ENCODE measurements at places on chromosomes 11 and 22. TPM values are rescaled to one million over a fixed set of nuclear protein-coding genes. Genes with fewer than 3 reads are reported as not detected.

DNA sequence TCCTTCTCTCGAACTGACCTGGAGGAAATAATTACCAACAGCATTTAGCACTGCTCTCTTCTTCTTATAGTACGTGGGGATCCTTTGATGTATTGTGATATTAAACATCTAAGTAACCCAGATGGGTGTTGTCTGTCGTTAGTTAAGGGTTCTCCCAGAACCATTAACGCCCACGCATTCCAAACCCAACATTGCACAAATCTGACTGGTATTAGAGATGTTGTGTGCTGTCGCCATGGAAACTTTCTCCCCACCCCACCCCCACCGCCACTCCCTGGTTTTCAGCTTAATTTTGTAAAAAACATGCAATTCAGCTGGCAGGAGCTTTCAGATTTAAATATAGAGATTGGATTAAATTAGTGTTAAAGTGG, 1495.2 kb downstream of the TBC1D22A start:
- no peak for DNase-seq

DNA sequence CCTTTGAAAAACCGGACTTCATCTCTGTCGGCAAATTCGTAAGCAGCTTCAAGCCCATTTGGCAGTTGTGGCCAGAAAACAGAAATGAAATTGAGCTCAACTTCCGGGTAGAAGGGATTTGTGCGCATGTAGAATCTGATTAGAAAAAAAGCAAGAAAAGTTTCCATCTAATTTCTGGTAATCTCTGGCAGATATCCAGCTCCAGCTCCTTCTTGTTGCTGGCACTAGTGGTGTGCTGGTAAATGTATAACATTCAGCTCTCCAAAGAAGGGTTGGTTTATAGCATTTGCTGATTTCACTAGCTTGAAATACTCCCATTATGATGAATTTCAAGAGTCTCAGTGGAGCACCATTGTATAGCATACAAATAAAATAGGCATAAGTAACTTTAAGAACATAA, 5.4 kb downstream of the MMP1 start:
- no peak for DNase-seq

DNA sequence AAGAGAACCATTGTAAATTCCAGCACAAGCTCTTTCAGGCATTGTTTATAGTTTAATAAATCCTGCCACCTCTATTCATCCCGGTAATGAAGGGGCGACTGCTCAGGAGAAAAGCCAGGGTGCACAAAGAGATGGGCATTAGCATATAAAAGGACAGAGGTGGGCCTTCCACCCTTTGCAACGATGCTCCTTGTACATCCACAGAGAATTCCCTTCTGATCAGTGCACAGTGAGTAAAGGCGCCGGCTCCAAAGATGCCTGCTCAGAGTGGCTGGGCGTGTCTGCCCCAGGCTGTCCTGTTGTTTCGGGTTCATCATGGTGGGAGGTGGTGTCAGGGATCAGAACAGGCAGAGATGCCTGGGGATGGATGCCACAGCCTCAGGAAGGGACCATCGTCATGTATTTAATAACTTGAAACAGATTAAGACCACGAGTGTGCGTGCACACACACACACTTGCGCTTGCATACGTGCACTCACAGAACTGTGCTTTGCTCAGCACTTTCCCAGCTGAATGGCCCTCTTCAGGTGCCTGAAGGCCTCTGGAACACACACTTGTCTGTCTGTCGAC, 305.0 kb downstream of the TBC1D22A start:
- DNase-seq = no peak

DNA sequence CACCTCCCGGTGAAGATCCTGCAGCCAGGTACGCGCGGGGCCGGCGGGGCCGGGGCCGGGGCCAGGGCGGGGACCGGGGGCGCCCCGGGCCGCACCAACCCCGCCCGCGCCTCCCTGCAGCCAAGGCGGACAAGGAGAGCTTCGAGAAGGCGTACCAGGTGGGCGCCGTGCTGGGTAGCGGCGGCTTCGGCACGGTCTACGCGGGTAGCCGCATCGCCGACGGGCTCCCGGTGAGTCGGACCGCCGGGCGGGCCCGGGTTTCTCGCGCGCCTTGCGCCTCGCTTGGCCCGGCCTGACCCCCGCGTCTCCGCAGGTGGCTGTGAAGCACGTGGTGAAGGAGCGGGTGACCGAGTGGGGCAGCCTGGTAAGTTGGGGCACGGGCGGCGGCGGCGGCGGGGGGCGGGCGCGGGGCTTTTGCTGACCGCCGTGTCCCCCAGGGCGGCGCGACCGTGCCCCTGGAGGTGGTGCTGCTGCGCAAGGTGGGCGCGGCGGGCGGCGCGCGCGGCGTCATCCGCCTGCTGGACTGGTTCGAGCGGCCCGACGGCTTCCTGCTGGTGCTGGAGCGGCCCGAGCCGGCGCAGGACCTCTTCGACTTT, 531 bp downstream of the PIM3 start:
- no peak for DNase-seq

DNA sequence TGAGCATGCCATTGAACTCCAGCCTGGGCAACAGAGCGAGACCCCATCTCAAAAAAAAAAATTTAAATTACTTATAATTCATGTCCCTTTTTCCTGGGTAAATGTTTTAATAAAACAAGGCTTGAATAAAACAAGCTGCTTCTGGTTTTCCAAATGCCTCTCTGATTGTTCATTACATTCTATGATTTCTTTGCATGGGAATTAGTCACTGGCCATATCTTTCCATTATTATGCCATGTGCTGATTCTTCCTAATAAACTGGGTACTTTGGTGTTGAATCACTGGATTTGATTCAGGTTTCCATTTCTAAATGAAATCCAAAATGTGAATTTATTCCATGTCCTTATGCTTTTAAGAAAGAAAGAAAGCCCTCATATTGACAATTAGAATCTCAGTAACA, 42.6 kb downstream of the ZNF215 start:
- no peak for DNase-seq

DNA sequence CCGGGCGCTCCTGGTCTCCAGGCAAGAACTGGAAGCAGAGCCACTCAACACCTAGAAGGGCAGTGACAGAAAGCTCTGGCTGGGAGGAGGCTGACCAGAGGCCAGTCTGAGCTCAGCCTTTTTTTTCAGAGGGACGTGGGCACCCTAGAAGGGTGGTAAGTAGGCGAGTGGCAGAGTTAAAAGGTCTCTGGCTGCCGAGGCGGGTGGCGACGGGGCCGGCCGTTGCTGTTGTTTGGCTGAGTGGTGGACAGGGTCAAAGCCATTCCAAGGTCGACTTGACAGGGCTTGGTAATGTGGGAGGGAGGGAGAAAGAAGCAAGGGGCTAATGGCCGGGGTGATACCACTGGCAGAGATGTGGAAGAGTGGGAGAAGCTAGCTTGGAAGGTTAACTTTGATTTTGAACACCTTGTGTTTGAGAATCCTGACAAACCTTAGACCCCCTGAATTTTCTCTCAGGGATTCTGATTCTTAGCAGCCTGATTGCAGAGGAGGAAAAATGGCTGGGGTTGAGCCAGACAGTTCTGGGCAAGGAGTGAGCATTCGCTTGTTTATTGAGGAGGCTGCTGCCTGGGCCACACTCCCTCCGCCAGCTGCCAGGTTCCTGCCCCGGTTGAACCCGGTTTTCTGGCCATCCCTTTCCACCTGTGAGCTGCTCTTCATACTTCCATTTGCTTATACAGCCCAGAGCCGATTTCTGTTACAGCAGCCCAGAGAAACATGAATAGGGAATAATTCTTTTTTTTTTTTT, 868 bp upstream of the SYCE3 start:
- DNase-seq = no peak

DNA sequence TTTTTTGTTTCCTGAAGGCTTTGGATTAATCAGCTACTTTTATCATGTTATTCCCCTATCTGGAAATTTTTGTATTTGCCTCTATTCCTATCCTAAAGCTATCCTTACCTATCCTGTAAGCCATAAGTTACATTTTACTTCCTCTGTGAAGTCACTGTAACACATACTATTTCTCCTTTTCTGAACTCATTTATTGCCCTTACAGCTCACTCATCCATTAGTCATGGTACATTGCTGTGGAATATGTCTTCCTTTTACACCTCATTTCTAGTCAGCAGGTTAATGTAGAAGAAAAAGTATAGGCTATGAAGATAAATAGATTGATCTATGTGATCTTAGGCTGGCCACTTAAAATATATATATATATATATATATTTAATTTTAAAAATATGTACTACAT, 28.0 kb downstream of the SWAP70 start:
- no peak for DNase-seq

- no peak for DNase-seq
Observed at GRCh38 chr22:36358533-36359469, 29.0 kb downstream of the MYH9 start.

GRCh38 chr11:116276051-116277044, 496.4 kb downstream of the BUD13 start:
- DNase-seq = peak; percentile 69

DNA sequence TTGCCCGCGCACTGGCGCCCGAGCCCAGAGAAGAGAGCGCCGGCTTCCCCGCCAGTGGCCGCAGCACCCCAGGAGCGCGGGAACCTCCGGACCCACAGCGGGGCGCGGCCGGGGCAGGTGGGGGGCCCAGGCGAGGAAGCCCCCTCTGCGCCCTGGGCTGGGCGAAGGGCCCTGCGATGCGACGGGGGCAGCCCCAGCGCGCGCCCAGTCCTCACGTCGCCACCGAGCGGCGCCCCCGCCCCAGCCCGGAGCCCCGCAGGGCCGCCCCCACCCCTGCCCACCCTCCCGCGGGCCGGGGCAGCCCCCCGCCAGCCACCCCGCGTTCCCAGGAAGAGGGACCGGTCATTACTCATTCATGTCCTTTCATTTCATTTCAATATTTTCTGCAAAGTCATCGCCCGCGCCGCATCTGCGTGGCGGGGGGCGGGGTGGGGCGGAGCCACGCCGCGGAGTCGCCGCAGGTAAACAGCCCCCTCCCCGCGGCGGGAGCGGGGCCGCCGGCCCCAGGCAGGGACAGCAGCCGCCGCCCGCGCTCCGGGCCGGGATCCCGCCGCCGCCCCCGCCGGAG, 673 bp upstream of the PANX2 start:
- no peak for DNase-seq

GRCh38 chr22:21937041-21937820, 15.4 kb downstream of the PPM1F start:
- DNase-seq = no peak

DNA sequence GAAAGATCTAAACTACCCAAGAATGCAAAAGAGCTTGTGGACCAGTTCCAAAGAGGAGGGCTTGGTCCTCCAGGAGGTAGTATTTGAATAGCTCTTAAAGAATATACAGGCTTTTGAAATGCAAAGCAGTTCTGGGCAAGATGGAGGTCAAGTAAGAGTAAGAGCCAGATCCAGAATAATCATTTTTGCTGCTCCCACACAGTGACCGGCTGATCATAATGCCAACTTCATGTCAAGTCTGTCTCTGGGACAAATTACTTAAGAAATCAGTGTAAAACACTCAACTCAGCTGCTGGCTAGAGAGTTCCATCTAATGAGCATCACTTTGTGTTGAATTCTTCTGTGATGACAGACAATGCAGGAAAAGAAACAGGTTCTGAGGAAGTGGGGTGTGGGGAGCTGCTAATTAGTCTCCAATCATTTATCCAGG, 250.9 kb upstream of the NARS2 start:
- DNase-seq = no peak

DNA sequence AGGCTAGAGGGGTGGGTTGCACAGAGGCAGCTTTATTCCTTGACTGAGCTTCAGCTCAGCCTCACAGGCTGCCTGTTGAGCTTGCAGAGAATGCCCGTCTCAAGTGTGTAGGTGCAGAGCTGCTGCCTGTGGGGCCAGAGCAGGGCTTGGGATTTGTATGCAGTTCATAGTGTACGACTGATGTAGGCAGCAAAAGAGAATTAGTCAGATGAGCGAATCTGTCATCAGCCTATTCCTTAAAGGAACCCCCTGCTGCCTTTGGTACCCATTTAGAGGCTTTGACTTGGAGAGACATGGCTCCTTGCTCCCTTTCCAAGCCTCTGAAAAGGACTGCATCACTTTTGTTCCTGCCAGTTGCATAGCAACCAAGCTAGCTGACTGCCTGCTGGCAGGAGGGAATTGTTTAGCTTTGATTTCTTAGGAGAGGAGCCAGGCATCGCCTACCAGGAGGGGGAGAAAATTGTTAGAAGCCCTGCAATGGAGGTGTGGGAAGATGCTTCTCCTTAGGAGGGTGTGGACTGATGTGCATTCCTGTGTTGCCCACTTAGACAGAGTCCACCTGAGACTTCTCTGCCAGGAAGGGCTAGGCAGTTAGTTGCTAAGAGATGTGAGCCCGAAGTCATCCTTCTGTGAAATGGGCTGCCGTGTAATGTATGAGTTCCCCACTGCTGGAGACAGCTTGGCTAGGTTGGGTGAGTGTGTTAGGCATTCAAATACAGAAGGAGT, 10.9 kb downstream of the ACO2 start:
- no peak for DNase-seq

- no peak for DNase-seq
Observed at GRCh38 chr22:20511578-20512229, 4.3 kb downstream of the MED15 start.

DNA sequence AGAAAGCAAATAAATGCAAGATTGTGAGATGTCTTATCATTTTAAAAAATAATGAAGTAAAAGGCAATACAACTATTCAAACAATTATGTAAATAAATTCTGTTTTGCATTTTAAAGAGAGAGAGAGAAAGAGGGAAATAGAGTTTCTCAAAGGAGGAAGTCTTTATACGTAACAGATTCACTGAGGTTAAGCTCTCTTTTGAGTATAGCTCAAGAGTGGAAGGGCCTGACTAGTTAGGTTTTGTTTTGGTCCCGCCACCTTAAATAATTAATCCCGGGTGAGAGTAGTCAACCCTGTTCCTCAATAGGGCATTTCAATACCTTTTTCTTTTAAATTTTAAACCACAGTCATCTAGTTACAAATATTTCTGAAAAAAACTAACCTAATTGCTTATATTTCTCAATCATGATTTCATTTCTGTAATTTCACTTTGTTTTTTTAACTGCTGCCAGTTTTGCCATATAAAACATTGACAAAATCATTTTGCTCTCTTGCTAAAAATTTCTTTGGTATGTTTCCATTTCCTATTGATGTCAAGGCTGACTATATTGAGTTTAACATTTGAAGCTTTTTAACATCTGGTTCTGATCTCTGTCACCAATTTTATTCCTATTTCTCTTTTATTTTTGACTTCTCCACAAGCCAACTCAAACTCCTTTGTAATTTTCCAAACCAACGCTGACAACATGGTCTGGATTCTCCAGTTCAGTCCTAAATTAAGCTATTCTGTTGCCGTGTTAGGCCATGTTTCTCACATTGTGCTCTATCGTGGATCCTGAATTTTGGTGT, 10.3 kb downstream of the OR10D3 start:
- no peak for DNase-seq

DNA sequence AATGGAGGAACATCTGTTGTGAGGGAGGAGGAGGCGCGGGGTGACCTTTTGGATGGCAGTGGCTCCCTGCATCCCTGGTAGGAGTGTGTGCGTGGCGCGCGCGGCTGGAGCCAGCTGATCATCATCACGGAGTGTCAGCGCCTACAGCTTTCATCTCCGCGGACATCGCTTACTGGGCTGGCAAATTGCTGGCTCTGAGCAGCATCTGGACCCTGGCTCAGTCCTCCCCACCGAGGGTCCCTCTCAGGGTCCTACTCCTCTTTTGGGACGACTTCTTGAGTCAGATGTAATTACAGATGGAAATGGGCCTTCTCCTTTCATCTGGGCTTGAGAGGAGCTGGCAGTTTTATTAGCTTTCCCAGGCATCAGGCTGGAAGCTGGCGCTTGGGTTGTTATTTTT, 85.3 kb downstream of the CACNA1I start:
- no peak for DNase-seq

Gene SPI1
- 18.8 TPM for total RNA-seq

Gene KRTAP5-8
- total RNA-seq = not detected

Gene MMP8
- total RNA-seq = not detected

Gene GALNT18
- total RNA-seq = 27.8 TPM

Gene DEUP1
- not detected for total RNA-seq

Gene LAYN
- 5.7 TPM for total RNA-seq

Data from tibial nerve (tissue), 4 donors.